NCI-H1930 (cell line): ENCODE measurements at places on chromosomes 7 and 10.

- DNase-seq: peak; percentile 60
Measured at GRCh38 chr7:32253299-32253698, 183.1 kb upstream of the PDE1C start.

- no peak for DNase-seq
Measured at GRCh38 chr10:102120991-102121738, 997 bp upstream of the LDB1 start.

GRCh38 chr7:69187824-69188333 is 410.4 kb upstream of the AUTS2 start:
- DNase-seq: no peak

DNA sequence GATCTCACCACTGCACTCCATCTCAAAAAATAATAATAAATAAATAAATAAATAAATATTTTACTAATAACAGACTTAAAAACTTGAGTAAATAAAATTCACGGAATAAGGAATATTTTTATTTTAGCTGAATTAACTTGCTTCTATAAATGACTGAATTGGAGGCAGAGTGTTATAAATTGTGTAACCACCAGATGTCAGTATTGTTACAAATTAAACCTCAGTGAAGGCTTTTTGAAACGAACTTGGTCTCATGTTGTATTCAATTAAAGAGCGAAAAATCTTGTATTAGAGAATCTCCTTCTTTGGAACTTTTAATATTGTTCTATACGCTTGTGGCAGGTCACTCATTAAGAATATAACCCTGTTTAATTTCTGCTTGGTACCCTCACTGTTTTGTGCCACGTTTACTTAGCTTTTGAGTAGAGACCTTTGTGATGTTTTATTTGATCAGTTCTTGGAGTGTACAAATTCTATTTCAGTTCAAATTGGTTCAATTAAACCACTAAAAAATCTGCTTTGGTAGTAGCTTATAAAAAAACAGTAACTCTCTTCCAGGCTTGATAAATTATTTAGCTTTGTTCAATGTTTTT is 45.6 kb upstream of the SCIN start:
- peak; percentile 48 for DNase-seq

- DNase-seq: no peak
Measured at GRCh38 chr10:126407831-126408230, 19.6 kb upstream of the ADAM12 start.

DNA sequence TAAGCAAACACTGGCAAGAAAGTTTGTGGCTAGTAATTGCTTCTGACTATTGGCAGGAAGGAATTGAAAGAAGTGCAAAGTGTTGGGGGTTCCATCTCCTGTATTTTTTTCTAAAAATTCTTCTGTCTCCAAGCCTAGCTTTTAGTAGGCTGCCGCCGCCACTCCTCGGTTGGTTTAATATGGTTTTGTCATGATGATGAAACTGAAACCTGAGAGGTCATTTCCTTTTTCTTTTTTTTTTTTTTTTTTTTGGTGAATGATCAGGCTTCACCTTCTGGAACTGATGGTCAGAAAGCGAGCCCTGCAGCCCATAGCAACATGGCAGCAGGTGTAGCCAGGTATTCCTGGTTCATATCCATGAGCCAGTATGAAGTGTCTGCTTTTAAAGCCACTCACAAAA is 75.3 kb upstream of the AGBL3 start:
- DNase-seq: no peak

DNA sequence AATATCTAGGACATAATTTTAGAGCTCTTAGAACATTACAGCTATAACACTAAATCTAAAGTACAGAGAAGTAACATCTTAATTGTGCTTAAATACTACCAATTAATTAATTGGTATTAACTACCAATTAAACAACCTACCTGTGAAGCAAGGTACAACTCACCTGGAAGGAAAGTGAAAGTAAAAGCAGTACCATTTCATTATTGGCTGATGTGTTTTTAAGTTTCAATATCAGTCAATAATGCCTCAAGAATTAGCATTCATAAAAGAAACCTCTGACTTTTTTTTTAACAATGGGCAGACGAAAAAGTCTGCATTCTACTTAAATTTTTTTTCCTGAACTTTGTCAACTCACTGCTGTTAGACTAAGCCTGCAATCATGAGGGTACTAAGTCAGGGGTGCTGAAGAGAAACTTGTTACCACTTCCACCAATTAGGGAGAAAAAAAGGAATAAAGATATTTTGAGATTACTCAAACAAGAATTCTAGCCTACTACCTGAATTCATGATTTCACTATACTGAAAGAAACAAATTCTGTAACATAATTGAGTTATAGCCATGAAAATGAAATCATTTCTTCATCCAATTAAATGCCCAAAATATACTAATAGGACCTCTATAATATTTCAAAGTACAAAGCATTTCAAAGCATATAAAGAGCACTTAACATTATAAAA is 19.9 kb downstream of the UPF2 start:
- no peak for DNase-seq

DNA sequence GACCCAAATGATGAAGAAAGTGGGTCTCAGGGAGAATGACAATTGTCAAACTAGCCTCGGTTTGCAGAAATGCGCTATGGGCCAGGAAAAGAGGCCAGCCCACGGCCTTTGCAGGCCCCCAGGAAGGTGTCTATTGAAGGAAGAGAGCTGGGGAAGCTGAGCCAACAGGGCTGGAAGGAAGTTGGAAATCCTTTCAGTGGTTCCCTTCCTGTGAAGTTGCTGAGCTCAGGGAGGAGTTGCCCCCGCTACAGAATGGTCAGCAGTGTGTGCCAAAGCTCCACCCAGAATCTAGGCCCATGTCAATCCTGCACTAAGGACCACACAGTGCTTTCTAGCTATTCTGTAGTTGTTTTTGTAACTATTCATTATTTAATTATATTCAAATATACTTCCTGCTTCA is 91.6 kb upstream of the ANLN start:
- DNase-seq: no peak

- DNase-seq: no peak
Measured at GRCh38 chr7:40969641-40970040, 733.2 kb downstream of the INHBA start.

GRCh38 chr7:17347401-17347800 is 48.9 kb downstream of the AHR start:
- DNase-seq: no peak

GRCh38 chr7:101201695-101202602 is 1.1 kb upstream of the MOGAT3 start:
- no peak for DNase-seq

- DNase-seq: no peak
Measured at GRCh38 chr10:127576051-127576450, 26.9 kb downstream of the NPS start.

DNA sequence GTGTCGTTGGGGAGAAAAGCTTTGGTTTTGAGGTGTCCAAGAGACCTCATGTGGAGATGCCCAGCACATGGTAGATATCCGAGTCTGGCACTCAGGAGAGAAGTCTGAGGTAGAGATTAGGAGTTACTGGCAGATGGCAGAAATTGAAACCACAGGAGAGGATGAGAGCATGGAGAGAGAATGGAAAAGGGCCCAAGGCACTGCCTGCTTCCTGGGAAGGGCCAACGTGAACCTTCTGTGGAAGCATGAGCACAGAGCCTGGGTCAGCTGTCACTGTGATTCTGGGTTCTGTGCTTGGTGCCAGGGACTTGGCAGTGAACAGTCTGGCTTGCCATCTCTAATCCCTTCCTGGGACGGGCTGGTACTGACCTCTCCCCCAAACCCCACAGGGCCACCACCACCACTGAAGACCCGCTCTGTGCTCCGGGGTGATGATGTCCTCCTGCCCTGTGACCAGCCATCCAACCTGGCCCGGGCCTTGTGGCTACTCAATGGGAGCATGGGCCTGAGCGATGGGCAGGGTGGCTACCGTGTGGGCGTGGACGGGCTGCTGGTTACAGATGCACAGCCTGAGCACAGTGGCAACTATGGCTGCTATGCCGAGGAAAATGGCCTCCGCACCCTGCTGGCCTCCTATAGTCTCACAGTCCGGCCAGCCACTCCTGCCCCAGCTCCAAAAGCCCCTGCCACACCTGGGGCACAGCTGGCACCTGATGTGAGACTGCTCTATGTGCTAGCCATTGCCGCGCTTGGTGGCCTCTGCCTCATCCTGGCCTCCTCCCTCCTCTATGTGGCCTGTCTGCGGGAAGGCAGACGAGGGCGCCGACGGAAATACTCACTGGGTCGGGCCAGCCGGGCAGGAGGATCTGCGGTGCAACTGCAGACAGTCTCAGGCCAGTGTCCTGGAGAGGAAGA is 4.1 kb downstream of the MRPL43 start:
- DNase-seq: no peak

DNA sequence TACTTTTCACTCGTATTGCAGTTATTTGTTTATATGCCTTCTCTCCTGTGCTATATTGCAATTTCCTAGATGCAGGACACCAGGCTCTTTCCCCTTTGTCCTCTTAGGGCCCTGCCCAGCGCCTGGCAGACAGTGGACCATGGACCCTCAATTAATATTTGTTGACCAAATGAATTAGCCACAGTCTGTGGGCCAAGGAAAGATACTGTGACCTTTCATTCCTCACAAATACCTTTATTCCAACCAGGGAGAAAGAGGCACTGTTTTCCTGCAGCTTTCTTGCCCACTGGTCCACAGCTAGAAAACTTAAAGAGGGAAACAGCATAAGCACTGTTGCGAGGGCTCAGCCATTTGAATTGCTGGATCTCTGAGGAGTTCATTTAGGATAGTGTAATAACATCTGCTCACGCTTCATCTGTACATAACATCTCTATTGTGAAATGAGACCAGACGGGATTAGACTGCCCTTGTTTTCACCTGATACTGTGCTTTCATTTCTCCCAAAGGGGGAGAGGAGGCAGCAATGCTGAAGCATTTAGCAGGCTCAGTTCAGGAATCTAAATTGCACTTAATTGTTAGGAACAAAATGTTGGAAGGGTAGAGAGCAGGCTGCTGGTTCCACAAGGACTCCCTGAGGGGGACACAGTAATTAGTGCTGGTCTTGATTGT is 46.7 kb downstream of the TNS3 start:
- no peak for DNase-seq

DNA sequence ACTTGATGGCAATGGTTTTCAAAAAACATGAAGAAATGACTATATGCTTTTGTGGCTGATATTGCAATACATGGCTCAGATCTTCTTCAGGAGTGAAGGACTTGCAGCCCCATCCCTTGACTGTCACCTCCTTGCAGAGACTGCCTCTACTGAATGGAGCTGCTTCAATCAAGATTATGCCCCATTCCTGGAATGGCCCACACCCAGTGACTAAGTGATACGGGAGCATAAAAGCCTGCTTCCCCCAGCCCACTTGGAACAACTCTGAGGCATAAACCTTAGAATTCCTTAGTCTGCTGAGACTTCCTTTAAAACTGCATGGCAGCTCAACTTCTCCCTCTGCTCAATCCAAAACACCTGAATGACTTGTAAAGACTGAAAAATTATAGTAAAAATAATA is 957.1 kb downstream of the SORCS3 start:
- DNase-seq: no peak

- DNase-seq: no peak
Measured at GRCh38 chr10:48448796-48449195, 142.3 kb downstream of the MAPK8 start.

- no peak for DNase-seq
Measured at GRCh38 chr10:78366663-78367411, 333.2 kb downstream of the RPS24 start.

GRCh38 chr10:50224330-50224952 is 26.9 kb downstream of the ASAH2 start:
- DNase-seq: no peak

DNA sequence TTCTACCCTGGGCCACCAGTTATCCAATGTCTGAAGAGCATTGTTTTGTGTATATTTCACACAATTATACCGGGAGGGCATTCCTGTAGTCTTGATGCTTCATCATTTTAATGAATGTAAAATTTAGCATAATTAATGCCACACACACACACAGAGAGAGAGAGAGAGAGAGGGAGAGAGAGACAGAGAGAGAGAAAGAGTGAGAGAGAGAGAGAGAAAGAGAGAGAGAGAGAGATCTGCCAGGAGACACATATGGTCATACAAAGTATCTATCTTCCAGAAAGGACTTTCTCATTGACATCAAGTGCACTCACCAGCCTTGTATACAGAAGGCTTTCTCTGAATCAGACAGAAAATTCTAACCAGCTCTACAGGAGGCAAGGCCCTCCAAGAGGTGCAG is 72.3 kb downstream of the KLF6 start:
- no peak for DNase-seq

- no peak for DNase-seq
Measured at GRCh38 chr10:75068523-75068922, 42.9 kb upstream of the SAMD8 start.

DNA sequence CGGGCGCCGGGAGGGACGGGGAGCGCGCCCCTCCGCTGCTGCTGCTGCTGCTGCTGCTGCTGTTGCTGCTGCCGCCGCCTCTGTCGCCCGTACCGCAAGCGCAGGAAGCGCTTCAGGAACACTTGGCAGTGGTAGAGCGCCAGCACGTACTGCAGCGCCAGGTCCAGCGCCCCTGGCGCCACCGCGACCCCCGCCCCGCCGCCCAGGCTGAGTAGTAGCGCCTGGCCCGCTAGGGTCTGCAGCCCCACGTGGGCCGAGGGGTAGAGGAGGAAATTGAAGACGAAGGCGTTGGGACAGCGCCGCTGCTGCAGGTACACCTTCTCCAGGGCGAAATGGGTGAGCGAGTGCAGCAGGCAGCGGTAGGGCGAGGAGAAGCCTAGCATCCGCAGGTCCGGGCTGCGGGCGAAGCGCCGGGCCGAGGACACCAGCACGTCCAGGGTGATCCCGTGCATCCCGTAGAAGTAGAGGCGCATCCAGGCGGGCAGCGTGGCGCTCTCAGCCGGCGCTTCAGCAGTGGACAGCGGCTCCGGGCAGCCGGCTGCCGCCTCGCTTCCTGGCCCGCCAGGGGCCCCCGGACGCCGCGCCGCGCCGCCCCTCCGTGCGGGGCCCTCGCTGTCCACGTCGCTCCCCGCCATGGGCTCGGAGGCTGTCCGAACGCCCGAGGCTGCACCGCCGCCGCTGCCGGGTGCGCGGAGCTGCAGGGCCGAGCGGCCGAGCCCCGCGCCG is at the start of gene TMEM229A:
TSS of gene TMEM229A (minus strand) at position 699 of the 726 bp plus-strand sequence. CDS start at position 635, 64 bp downstream.
- DNase-seq: peak; percentile 74

- no peak for DNase-seq
Measured at GRCh38 chr7:80851896-80852476, 66.9 kb downstream of the SEMA3C start.

GRCh38 chr10:15169555-15170401 is 1.3 kb upstream of the NMT2 start:
- no peak for DNase-seq

DNA sequence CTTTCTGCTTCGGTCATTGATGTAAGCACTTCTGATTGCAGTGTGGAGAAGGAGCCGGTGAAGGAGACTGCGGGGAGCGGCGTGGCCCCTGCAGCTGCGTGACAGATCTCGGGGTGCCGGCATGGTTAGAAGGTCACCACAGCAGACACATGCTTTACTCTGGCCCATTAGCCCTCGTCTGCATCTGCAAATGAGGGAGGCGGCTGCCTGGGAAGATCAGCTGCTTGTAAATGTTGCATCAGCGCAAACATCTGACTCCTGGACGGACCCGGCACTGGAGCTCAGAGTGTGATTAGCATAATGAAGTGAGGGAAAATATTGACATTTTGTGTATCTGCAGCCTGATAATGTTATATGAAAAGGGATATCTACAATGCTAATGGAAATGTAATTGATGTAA is 30.5 kb upstream of the MNX1 start:
- no peak for DNase-seq

GRCh38 chr7:94382132-94382531 is 12.6 kb upstream of the COL1A2 start:
- DNase-seq: no peak

GRCh38 chr10:94103801-94104221 is 110.1 kb downstream of the PLCE1 start:
- no peak for DNase-seq

GRCh38 chr10:133309720-133310398 is 1.1 kb downstream of the ZNF511 start:
- no peak for DNase-seq
